ENCODE measurements at places on chromosomes 1 and 21.

DNA sequence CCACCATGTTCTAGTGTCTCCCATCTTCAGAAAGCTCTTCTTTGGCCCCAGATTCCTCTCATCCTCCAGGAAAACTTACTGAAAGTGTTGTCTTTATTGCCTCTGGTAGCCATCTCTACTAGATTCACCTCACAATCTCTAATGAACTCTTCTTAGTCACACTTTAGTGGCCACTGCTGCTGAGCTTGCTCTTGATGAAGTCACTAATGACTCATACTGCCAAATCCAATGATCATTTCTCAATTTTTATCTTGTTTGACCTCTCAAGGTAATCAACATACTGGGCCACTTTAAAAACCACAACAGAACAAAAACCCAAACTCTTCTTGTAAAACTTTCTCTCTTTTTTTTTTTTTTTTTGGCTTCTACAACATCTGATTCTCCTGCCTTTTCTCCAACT is 196.4 kb downstream of the LHX8 start:
- no peak for DNase-seq

GRCh38 chr1:27416387-27417111 is 24.1 kb downstream of the GPR3 start:
- no peak for DNase-seq

GRCh38 chr1:152880316-152880715 is 2.2 kb downstream of the SMCP start:
- no peak for DNase-seq

DNA sequence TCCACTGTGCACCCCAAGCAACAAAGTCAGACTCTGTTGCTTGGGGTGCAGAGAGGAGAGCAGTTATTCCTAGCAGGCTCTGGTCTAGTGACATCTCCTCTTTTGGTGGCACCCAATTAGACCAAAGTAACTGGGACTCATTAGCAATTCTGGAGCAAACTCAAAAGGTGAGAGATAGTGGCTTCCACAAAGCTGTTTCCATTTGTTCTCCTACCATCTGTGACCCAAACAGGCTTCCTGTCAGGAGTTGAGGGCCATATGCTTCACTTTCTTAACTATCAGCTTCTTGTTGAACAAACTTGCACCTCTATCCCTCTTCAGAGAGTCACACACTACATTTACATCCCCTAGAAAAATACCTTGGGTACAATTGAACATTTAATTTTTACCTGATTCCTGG is 1.5 kb upstream of the ATXN7L2 start:
- no peak for DNase-seq

GRCh38 chr1:209227171-209227570 is 356.3 kb upstream of the CAMK1G start:
- DNase-seq: no peak

DNA sequence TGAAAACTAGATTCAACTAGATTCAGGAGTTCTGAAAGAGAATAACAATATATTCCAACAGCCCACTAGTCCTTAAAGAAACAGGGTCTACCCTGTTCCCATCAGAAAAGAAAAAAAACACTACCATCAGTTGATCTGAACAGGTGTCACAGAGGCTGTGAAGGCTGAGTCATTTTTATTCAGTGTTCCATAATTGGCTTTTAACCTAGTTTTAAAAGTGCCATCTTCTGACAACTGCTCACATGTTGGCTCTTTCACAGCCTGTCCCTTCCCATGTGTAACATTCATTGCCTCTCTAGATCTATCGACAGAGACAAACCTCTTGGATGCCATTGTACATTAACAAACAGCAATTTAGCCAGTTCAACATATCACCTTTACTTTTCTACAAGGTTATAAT is 243.7 kb downstream of the TBX15 start:
- no peak for DNase-seq

GRCh38 chr1:65558215-65558614 is 137.7 kb downstream of the LEPR start:
- DNase-seq: no peak
